Endodermal cell (in vitro differentiated cells): ENCODE measurements at places on chromosomes 13 and 19. TPM values are rescaled to one million over a fixed set of nuclear protein-coding genes. Genes with fewer than 3 reads are reported as not detected.

GRCh38 chr19:44891016-44891882 lies at the start of gene TOMM40:
TOMM40 (plus strand) TSS chr19:44891254; CDS start chr19:44891416, 162 bp downstream.
- DNase-seq, result peak; percentile 72

DNA sequence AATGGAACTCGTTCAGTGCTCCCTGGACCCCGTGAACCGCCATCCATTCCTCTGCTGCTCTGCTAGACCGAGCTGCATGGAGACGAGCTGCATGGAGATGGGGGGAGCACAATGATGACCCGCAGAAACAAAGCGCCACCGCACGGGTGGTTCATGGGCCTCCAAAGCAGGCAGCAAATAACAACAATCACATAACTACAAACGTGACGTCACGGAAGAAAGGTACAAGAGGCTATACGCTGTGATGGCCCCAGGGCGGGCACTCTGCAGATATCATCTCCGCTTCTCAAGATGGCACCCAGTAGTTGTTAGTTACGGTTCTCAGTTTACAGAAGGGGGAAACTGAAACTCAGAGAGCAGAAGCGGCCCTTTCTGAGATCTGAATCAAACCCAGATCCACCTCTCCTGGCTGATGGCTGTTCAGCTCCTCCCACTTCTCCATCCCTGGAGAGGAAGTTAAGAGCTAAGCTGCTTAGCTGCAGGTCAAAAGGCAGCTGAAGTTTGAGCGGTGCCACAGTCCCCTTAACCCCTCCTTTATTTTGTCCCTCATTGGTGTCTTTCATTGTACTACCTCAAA lies 1.7 kb downstream of the ATP13A1 start:
- peak; percentile 62 for DNase-seq

- DNase-seq, result no peak
Measured at GRCh38 chr13:98133946-98134345, 8.9 kb upstream of the FARP1 start.

GRCh38 chr13:95019886-95020285 lies 281.4 kb downstream of the ABCC4 start:
- DNase-seq, result no peak

DNA sequence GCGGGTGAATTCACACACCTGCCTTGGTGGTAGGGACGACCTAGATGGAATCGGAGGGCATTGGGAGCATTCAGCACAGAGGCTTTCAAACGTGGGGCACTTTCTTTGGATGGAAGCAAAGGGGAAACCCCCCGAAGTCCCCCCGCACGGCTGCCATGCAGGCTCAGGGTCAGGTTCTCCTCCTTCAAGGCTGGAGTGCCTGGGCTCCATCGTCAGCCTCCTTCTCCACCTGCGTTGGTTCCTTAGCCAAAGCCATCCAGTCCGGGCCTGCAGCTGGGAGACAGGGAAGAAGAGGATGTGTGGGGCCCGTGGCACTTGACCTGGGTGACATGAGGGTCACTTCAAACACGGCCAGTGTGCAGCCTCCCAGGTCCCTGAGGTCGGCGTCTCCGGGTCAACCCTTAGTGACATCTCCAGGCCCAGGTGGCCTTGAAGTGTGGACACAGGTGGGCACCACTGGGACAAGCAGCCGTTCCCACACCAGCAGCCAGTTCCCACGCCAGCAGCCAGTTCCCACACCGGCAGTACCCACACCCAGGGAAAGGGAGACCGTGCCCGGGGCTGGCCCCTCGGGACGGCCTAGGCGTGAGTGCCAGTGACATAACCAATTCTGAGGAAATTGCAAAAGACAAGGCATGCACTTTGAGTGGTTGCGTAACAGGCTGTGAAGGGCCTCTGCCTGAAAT lies 116.0 kb downstream of the SOX1 start:
- DNase-seq, result peak; percentile 36

GRCh38 chr19:22605275-22606211 lies 28.6 kb upstream of the ZNF492 start:
- DNase-seq, result no peak

- DNase-seq, result no peak
Measured at GRCh38 chr13:48575031-48575430, 42.2 kb upstream of the RCBTB2 start.

- no peak for DNase-seq
Measured at GRCh38 chr13:108575430-108575829, 54.0 kb upstream of the MYO16 start.

EXOC3L2 gene
- 0.25 TPM in 1 of 2 replicates, not detected in the other for total RNA-seq

SYT5 gene
- not detected in 2 replicates for total RNA-seq

CPB2 gene
- total RNA-seq, result not detected in 2 replicates

PDX1 gene
- not detected in 3 replicates for total RNA-seq
